ENCODE measurements at places on chromosomes 7 and 10.

DNA sequence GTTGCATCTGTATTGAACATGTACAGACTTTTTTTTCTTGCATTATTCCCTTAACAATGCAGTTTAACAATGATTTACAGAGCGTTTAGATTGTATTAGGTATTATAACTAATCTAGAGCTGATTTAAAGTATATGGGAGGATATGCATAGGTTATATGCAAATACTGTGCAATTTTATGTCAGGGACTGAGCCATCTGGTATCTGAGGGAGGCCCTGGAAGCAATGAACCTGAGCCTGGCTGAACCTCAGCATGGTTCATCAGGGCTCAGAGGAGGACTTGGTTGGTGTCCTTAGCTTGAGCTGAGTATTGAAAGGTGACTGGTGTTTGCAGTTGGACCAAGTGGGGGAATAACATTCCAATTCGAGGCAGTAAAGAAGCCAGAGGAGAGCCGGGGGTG is 4.8 kb downstream of the ADCK2 start:
- DNase-seq = no peak

DNA sequence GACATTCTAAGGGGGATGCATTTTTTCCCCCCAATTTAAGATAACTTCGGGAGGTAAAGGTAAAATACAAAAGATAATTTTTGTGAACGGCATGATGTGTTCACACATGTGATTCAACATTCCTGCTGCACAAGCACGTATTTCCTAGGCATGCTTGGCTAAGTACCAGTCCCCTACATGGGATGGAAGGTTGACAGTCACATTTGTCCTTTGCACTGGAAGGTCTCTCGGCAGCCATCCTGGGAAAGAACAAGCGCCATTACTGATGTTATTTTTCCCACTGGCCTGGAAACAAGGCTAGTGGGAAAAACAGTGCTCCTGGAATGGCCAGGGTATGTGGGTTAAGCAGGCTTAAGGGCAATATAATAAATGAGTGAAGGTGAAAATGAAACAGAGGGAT is 276.2 kb upstream of the AOAH start:
- no peak for DNase-seq

DNA sequence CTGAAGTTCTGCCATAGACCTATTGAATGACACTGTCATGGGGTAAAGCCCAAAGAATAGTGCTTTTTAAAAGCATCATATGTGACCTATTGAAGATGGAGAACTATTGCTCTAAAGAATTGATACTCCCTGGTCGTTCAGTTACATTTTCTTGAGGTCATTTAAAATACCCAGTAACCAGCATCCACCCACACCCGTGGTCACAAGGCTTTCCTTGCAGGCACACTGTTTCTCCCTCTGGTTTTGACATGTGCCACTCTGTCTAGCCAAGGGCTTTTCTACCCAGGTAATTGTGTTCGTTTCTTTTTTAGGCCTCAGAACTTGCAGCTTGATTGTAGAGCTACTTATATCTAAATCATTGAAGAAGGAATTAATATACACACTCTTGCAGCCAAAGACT is 68.3 kb upstream of the LYZL2 start:
- DNase-seq = no peak

GRCh38 chr7:100621554-100621953 is 9.2 kb downstream of the MOSPD3 start:
- no peak for DNase-seq
